Stimulated activated CD4-positive, alpha-beta T cell treated with anti-CD3 and anti-CD28 coated beads, Interleukin-1b, Interleukin-23, amount 100 ng/mL, for 48 hours (primary cell): ENCODE measurements at places on chromosomes 12 and 14.

- DNase-seq: no peak
Measured at GRCh38 chr14:24172261-24172860, 481 bp downstream of the REC8 start.

GRCh38 chr14:91580876-91581577 lies 70.9 kb upstream of the PPP4R3A start:
- DNase-seq: no peak

GRCh38 chr14:32427726-32428528 lies 98.8 kb downstream of the AKAP6 start:
- no peak for DNase-seq

DNA sequence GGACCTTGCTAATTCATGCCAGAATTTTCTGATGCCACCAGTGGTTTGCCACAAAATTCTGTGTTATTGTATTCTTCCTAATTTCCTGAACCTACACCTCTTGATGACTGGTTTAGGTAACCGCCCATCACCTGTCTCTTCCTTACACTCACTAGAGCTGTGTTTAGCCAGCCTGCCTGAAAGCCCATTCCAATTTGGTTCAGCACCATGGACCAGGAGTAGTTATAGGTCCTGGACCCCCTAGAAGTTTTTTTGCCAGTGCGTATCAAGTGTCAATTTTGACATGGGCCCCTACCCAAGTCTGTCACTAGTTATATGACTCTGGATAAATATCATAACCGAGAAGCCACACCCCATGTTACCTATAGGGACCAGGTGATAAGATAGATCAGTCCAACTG lies 94.0 kb upstream of the NAP1L1 start:
- DNase-seq: no peak

DNA sequence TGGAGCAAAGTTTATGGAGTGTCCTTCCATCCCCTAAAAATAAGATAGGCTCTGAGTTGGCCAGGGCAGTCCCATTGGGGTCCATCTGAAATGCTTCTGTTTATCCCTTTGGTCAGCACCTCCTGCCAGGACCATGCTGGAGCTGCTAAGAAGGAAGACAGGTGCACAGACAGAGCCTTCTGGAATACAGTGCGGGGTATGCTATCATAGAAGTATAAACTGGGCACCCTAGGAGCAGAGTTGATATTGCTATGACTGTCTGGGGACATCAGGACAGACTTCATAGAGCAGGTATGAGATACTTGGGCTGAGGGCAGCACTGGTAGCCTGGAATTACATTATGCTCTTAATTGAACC lies 170.4 kb upstream of the HIF1A start:
- DNase-seq: no peak

- DNase-seq: no peak
Measured at GRCh38 chr12:47604221-47604873, 101.5 kb downstream of the RPAP3 start.
